ENCODE measurements at places on chromosomes 2 and 18.

- no peak for DNase-seq
These were observed 88.7 kb downstream of the COBLL1 start for GRCh38 chr2:164752956-164753355.

DNA sequence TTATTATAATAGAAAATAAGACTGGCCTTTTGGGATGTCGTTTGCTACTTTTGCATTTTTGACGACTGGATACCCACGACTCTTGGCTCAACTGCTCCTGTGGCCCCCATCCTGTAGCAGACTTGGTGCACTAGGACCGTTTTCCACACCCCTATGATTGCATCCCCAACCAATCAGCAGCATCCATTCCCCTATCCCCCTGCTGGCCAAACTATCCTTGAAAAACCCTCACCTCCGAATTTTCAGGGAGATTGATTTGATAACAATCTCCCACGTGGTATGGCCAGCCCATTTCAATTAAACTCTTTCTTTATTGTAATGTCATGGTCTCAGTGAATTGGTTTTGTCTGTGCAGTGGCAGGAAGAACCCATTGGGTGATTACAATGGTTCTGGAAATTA, 37.9 kb upstream of the TTR start:
- DNase-seq, result no peak

- DNase-seq, result no peak
These were observed 34.8 kb upstream of the SMIM21 start for GRCh38 chr18:75462178-75462832.

- DNase-seq, result no peak
These were observed 269.3 kb downstream of the HDAC4 start for GRCh38 chr2:239131521-239131920.

DNA sequence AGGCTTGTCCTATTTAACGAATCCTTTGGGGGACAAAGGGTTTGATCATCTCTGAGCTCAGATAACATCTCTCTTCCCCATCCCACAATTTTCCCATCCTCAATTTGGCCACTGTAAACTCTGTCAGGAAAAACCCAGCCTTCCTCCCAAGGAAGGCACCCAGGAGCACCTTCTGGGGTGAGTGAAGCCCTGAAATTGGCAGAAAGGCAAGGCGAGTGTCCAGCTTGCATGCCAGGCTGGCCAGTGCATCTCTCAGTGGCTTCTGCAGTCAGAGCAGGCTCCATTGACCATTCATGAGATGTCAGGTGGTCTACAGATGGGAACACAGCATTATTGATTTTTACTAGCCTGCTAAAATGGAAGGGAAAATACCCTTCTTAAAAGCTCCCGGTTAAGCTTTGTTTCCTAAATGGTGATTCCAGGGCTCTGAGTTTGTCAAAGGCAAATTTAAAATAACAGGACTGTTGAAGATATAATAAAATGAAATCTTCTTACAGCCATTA, 83.2 kb upstream of the BOD1L2 start:
- no peak for DNase-seq

- no peak for DNase-seq
These were observed 117.8 kb upstream of the FZD5 start for GRCh38 chr2:207887500-207887899.

DNA sequence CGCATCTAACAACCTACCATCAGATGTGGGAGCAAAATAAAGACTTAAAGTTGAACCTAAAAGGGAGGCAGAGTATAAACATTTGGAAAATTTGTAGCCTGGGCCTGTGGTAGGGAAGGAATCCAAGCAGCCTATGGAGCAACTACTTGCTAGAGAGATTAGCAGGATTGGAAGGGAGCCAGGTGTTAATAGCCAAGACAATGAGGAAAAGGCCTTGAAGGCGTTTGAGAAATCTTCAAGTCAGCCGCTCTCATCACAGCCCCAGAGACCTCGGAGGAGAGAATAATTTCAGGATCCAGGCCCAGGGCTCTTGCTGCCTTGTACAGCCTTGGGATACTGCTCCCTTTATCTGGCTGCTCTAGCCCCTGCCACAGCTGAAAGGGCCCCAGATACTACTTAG, 219.7 kb downstream of the THSD7B start:
- no peak for DNase-seq

DNA sequence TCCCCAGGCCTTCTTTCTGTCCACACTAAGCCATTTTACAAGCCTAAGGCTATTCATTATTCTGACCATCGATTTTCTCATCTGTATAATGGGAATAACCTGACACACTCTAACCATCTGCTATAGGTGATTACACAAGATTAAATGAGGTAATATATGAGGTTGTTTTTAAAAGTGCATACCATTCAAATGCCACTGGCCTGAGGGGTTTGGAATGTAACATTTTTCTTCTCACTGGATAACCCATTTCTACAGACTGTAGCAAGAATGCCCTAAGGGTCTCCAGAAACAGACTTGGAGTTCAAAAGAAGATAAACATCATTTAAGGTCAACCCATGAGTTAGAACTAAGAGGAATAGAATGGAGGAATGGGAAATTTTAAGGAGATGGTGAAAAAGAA, 111.7 kb upstream of the SETBP1 start:
- DNase-seq, result no peak

GRCh38 chr18:23178661-23179081, 43.4 kb downstream of the CABLES1 start:
- no peak for DNase-seq

- no peak for DNase-seq
These were observed 139.2 kb downstream of the NEDD4L start for GRCh38 chr18:58183226-58183625.

- no peak for DNase-seq
These were observed 130.4 kb upstream of the ZFP36L2 start for GRCh38 chr2:43356774-43357173.

- DNase-seq, result no peak
These were observed 82.5 kb downstream of the SPP2 start for GRCh38 chr2:234133004-234133403.

- no peak for DNase-seq
These were observed 174.2 kb downstream of the MIB1 start for GRCh38 chr18:21914739-21915319.

- DNase-seq, result no peak
These were observed 186.4 kb upstream of the COL3A1 start for GRCh38 chr2:188787658-188788240.

DNA sequence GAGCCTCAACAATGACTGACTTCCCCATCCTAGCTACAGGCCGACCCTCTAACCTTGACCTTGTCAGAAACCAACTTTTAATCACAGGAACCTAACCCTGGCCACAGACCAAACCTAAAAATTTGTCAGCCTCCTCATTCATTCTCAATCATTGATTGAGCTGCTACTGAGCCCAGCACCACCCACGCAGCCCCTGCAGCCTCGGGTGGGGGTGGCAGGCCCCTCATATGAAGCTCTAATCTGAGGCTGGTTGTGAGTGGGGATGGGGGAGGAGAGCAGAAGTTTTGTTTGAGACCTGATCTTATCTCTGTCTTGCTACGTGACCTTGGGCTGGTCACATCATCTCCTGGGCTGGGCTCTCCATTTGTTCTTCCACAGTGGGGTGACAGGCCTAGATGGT, 99.5 kb upstream of the EPAS1 start:
- DNase-seq, result no peak

GRCh38 chr18:75271952-75272351, 61.4 kb downstream of the TSHZ1 start:
- no peak for DNase-seq

GRCh38 chr2:235737396-235737795, 243.6 kb downstream of the AGAP1 start:
- no peak for DNase-seq

DNA sequence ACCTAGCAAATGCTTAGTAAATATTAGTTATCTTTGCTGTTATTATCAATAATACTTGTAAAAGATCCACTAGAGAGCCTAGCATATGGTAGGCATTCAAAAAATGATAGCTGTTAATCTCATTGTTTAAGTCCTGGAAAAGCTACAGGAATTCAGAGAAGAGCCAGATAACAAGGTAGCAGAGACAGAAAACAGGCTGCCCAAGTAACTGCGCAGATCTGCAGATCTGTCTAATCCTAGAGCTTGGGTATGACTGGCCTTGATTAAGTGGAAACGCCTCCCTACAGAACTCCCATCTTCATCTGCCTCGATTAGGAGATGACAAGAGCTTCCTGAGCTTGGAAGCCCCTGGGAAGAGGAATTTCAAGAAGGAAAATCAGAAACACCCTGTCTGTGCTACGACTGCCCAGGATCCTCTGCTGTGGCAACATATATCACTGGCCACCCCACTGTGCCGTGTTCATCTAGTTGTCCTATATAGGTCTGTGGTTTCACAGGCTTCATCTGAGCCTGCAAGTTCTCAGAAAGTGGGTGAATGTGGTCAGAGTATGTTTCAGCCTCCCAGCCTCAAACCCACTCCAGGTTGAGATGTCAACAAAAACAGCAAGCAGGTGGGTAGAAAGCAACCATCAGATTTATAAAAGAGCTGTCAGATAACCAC, 151.5 kb upstream of the PKDCC start:
- no peak for DNase-seq

- DNase-seq, result no peak
These were observed 20.1 kb upstream of the TCF7L1 start for GRCh38 chr2:85112906-85113625.

DNA sequence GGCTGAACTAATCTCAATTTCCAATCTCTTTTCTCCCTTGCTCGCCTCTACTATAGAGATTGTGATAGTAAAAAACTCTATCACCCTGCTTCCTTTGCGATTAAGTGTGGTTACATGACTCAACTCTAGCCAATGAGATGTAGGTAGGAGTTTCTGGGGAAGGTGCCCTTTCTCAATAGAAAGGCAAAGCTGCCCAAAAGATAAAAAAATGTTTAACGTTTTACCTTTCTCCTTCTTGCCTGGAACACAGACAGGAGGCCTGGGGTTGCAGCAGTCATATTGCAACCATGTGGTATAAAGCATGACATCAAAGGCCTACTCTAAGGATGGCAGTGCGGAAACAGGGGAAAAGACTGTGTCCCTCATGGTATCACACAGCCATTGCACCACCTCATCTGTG, 31.5 kb downstream of the TMEM37 start:
- no peak for DNase-seq

GRCh38 chr2:150858382-150858781, 370.9 kb upstream of the RND3 start:
- DNase-seq, result no peak

- no peak for DNase-seq
These were observed 475.6 kb upstream of the TNP1 start for GRCh38 chr2:217335341-217335966.

- DNase-seq, result no peak
These were observed 69.3 kb upstream of the HK2 start for GRCh38 chr2:74764429-74765272.

DNA sequence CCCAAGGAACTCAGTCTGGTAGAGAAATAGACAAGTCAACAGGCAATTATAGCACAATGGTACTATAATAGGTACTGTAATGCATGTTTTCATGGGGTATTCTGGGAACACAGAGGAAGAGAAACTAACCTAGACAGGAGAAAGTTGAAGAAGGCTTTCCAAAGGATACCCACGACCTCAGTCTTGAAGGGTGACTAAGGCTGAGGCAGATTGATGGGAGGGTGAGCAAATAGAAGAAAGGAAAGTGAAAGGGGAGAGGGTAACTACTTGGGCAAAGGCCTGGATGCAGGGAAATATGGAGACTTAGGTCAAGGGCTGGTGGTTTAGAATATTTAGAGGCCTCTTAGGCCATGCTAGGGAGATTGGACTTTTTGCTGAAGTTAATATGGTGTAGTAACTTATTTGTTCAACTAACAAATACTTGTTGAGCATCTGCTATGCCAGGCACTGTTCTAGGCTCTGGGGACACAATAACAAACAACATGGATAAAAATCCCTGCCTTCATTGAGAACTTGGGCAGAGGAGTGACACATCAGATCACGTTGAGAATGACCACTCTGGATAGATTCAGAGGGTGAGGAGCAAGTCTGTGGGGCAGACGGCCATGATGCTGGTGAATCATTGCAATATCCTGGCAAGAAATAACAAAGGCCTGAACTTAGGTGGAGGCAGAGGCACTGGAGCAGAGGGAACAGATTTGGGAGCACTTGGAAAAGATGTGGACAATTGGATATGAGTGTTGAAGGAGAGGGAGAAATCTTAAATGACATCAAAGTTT, 56.4 kb downstream of the PLB1 start:
- no peak for DNase-seq

DNA sequence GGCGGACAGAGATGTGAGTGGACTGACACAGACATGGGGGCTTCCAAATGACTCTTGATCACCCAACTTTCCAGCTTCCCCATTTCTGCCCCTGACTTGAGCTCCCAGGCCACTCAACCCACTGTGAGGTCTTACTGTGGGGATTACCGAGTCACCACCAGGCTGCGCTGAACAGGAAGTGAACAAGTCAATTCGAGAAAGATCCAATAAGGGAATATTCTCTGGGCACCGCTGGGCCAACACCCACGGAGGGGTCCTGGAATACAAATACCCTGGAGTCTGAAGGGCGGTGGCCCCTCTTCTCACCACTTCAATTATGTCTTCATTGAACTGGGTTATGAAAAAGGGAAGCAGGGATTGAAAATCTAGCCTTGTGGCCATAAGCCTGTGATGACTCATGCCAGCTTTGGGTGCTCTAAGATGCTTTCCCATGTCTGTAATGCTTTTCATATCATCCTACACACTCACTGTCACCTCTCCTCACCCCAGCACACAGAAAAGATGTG, 37.7 kb downstream of the BCL11A start:
- DNase-seq, result no peak

GRCh38 chr2:157936406-157936805, 60.3 kb upstream of the ACVR1 start:
- no peak for DNase-seq

GRCh38 chr18:6602365-6602764, 127.2 kb upstream of the ARHGAP28 start:
- DNase-seq, result no peak

GRCh38 chr2:20391951-20392699, 41.5 kb upstream of the PUM2 start:
- no peak for DNase-seq

DNA sequence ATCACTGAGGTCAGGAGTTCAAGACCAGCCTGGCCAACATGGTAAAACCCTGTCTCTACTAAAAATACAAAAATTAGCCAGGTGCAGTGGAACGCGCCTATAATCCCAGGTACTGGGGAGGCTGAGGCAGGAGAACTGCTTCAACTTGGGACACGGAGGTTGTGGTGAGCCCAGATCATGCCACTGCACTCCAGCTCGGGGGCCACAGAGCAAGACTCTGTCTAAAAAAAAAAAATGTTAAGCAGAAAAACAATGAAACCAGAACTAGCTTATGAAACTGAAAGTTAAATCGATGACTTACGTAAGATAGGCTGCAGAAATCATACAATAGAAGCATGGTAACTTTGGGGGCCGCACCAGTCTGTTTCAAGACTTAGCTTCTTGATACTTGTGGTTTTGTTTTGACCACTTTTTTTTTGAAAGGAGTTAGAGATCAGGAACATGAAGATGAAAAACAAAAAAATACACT, 6.2 kb upstream of the GPR155 start:
- DNase-seq, result peak; percentile 12

GRCh38 chr2:108971661-108972566, 17.1 kb downstream of the EDAR start:
- no peak for DNase-seq

GRCh38 chr18:43662657-43663056, 385.4 kb upstream of the SYT4 start:
- no peak for DNase-seq
